CD4-positive, alpha-beta T cell treated with Interleukin-1 beta for 1 hour (primary cell): ENCODE measurements at places on chromosomes 2 and 18.
A peak's percentile ranks its signal among the peaks of the same experiment; 100 is the strongest.

- no peak for DNase-seq
These were observed 119.6 kb upstream of the PTPRM start for GRCh38 chr18:7447318-7448028.

DNA sequence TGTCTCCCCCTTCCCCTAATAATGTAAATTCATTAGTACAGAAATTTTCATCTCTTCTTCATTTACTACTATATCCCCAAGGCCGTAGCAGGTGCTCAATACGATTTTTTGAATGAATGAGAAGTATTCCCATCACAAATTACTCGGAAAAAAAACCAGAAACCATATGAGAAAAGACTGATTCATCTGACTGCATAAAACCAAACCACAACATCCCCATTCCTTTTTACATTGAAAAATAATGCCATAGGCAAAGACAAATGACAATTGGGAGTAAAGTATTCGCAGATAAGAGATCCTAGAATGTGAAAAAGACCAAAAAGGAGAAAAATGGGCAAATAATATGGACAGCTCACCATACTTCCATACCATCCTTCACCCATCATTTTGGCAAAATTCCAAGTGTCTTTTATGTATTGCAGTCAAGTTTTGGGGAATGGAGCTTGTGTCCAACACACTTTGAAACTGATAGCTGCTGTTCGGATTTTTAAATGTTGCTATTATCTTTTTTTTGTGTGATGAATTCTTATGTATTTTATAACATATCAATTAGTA is 1.5 kb downstream of the ZC3H8 start:
- no peak for DNase-seq

GRCh38 chr2:158994920-158995676 is 26.7 kb downstream of the TANC1 start:
- no peak for DNase-seq

DNA sequence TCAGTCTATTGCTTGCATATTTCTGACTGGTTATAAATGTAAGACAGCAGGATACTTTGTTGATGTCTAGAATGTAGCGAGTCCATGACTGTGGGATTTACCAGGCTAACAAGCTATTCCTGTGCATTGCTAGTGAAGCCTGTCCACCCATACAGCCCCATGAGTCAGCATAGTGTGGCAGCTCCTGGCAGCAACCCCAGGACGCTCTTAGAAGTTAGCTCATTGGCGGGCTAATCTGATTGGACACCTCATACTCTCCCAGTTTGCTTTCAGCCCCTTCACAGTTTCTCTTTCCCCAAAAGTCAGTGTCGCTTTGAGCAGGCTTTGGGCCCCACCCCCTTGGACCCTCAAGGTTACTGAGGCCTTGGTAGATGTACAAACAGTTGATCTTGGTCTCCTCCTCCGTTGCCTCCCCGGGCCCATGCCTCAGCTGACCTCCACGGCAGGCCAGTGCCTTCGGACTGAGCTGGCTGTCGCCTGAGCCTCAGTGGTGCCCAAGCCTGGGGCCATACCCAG is 48.0 kb downstream of the COA5 start:
- DNase-seq, result no peak

GRCh38 chr2:8646731-8647461 is 35.0 kb upstream of the ID2 start:
- no peak for DNase-seq

- no peak for DNase-seq
These were observed 121.8 kb upstream of the RIOK3 start for GRCh38 chr18:23331091-23331920.

- DNase-seq, result no peak
These were observed 226.2 kb downstream of the SLC8A1 start for GRCh38 chr2:40225670-40226210.

GRCh38 chr2:95380280-95380679 is 22.2 kb upstream of the FAHD2A start:
- no peak for DNase-seq

- no peak for DNase-seq
These were observed 103.7 kb downstream of the HS6ST1 start for GRCh38 chr2:128214866-128215460.

GRCh38 chr2:42588121-42588520 is 19.7 kb downstream of the MTA3 start:
- DNase-seq, result no peak

- DNase-seq, result no peak
These were observed 162.0 kb upstream of the SETBP1 start for GRCh38 chr18:44518666-44519065.

DNA sequence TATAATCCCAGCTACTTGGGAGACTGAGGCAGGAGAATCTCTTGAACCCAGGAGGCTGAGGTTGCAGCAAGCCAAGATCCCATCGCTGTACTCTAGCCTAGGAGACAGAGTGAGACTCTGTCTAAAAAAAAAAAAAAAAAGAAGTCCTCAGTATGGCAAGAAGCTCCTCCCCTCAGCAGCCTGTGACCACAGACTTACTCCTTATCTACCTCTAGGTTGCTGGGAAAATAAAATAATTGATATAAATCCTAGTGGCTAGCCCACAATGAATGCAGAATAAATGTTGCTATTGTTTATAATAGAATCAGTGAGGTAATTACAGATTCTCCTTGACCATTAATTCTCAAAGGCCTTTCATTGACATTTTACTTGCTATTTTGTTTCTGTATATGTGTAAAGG is 70.6 kb downstream of the IRS1 start:
- no peak for DNase-seq

- DNase-seq, result peak; percentile 74
These were observed at the start of gene FANCL for GRCh38 chr2:58240670-58241545. TSS of gene FANCL (minus strand) at chr2:58241325. CDS start at chr2:58241313, 12 bp downstream.

DNA sequence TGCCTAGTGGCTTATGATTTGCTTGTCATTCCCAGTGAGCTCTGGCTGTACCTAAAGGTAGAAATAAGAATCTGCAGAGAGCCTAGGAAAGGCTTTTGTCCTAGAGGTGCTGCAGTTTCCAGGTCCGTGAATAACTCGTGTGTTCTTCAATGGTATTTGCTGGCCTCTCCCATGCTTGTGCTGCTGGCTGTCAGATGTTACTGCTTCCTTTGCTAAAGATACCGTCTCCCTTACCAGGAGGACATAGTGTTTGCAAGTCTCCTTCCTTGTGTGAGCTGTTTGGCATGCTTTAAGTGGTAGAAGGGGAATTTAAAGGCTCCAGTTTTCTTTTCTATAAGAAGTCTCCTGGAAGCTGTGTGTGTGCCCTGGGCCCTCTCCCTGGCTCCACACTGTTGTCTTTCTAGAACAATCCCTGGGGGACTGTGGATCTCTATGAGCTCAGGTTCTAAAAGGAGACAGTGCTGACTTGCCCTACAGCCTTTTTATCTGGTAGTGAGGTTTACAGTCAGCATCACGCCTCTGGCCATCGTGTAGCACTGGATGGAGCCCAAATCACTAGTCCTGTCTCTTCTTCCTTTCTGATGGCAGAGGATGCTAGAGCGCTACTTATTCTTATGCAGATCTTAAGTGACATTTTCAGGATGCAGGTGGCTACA is 65.8 kb downstream of the RNF144A start:
- no peak for DNase-seq

DNA sequence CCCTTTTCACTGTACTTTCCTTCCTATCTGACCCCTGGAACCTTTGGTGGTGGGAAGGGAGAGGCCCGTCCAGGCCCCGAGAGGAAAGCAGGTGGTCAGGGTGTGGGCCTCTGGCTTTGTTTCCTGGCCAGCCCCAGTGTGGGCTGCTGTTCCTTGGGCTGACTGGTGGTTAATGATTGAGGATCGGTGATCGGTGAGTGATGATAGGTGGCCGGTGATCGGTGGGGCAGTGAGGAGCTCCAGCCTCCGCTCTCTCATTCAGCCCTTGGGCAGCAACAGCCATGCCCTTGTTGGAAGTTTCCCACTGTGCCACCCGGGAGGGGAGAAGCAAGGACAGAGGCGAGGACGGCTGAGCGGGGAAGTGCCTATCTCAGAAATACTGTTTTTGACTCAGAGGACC is 7.3 kb downstream of the ACKR3 start:
- no peak for DNase-seq

GRCh38 chr18:13005289-13005688 is 14.1 kb downstream of the CEP192 start:
- no peak for DNase-seq

GRCh38 chr18:2510416-2510815 is 60.9 kb downstream of the METTL4 start:
- no peak for DNase-seq

DNA sequence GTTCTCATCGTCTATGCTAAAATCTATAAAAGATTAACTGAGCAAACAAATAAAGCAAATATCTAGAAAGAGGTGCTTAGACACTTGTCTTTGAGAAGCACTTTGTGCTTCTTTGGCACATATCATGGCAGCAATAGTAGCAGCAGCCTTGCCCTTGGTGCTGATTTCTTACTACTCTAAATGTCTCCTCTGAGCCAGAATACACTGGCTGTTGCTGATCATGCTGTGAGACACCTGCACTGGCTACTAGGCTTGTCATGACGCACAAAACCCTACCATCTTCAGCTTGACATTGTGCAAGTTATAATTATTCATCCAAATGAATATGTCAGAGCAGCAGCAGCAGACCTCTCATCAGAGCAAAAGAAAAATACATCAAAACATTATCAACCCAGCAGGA is 46.7 kb downstream of the FANCL start:
- no peak for DNase-seq

- no peak for DNase-seq
These were observed 30.0 kb upstream of the STK17B start for GRCh38 chr2:196201229-196202009.

DNA sequence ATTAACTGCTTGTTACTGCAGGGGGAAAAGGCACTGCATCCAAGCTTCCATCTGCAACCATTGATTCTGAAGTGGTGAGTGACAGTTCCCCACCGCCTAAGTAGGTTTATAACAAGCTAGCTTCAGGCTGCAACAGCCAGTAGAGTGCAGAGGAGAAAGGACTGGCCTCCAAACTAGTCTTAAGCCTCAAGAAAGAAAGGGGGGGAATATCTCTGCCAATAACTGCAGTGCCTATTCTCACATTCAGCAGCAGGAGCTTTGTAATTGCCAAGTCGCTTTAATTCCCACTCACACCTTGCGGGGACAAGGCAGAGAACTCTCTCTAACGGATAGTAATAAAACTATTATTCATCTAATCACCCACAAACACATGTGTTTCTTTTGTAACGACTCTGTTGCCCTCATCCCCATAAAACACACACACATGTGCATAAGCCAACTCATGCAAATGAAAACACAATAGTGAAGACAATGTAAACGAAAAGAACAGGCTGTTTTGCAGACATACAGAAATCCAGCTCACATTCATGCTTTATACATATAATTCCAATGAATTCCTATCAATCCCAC is 1963.3 kb upstream of the PIK3C3 start:
- no peak for DNase-seq

DNA sequence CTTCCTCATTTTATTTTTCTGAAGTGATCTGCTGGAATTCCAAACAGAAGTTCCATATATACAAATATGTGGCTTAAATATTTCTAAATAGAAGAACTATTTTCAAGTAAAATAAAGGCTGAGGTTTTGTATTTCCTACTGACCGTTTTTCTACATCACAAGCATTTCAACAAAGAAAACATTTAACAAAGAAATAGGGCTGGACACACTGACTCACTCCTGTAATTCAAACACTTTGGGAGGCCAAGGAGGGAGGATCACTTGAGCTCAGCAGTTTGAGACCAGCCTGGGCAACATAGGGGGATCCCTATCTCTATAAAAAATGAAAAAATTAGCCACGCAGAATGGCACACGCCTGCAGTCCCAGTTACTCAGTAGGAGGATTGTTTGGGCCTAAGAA is 44.6 kb downstream of the TANK start:
- no peak for DNase-seq

GRCh38 chr2:72965770-72966450 is 48.6 kb downstream of the EMX1 start:
- no peak for DNase-seq

DNA sequence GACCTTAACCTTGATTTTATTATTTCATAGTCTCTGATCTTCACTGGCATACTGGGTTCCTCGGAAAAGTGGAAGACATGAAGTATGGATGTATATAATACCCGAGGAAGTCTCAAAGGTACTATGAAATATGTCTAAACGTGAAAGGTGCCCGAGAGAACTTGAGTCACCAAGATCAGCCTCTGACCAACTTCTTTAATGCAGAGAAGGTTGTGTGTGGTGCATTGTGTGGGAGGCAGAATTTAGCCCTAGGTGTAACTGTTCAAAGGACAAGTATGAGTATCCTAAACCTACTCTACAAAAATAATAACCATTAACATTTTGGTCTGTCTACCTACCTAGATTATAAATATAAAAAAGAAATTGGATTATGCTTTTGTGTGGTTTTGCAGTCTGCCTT is 36.1 kb downstream of the OSBPL6 start:
- no peak for DNase-seq

- no peak for DNase-seq
These were observed 77.9 kb downstream of the TSN start for GRCh38 chr2:121833358-121833723.

GRCh38 chr2:101930847-101931246 is 60.9 kb upstream of the IL1R2 start:
- no peak for DNase-seq

GRCh38 chr2:77005522-77005921 is 516.7 kb downstream of the LRRTM4 start:
- DNase-seq, result no peak

- DNase-seq, result peak; percentile 71
These were observed 41.6 kb downstream of the PKDCC start for GRCh38 chr2:42089340-42089925.

DNA sequence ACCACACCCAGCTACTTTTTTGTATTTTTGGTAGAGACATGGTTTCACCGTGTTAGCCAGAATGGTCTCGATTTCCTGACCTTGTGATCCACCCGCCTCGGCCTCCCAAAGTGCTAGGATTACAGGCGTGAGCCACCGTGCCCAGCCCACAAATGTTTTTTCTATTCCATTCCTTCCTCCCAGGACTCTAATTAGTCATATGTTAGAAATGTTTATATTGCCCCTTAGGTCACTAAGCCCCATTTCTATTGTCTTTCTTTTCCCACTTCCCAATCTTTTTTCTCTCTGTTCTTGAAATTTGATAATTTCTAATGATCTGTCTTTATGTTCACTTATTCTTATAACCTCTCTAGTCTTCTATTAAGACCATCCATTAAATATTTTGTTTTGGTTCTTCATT is 31.3 kb upstream of the CDCA7 start:
- no peak for DNase-seq

DNA sequence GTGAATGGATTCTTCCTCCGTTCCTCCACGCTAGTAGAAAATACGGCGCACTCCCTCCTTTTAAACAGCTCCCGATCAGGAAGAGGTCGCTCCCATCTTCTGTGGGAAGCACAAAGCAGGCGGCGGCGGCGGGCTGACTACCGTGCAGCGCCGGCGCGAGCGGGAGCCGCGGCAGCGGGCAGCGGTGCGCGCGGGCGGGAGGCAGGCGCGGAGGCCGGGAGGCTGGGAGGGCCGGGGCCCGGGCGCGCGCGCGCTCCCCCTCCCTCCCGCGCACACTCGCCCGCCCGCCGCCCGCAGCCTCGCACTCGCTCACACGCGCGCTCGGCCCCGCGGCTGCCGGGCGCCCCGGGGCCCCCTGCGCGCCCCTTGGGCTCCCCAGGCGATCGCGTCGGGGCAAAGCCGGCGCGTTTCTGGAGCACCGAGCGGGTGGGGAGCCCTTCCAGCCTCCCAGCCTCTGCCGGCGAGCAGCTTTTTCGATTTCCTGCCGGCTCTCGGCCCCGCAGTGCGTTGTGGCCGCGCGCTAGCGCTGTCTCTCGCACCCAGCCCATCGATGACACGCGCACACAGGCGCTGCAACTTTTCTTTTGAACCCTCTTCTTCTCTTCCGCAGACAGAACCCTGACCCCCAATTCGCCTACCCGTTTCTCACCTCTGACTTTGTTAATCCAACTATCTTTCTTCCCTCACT is at the start of gene SLC8A1:
Gene SLC8A1, minus strand, starts transcription at position 173 of the 688 bp plus-strand sequence.
- DNase-seq, result no peak

- no peak for DNase-seq
These were observed 289.8 kb downstream of the ALPK2 start for GRCh38 chr18:58338961-58339592.
